ENCODE measurements at places on chromosomes 3 and 15.

- no peak for DNase-seq
Measured at GRCh38 chr3:196981657-196982056, 13.0 kb upstream of the PIGZ start.

- peak; percentile 5 for DNase-seq
Measured at GRCh38 chr3:95705786-95706418, 1108.5 kb upstream of the EPHA6 start.

DNA sequence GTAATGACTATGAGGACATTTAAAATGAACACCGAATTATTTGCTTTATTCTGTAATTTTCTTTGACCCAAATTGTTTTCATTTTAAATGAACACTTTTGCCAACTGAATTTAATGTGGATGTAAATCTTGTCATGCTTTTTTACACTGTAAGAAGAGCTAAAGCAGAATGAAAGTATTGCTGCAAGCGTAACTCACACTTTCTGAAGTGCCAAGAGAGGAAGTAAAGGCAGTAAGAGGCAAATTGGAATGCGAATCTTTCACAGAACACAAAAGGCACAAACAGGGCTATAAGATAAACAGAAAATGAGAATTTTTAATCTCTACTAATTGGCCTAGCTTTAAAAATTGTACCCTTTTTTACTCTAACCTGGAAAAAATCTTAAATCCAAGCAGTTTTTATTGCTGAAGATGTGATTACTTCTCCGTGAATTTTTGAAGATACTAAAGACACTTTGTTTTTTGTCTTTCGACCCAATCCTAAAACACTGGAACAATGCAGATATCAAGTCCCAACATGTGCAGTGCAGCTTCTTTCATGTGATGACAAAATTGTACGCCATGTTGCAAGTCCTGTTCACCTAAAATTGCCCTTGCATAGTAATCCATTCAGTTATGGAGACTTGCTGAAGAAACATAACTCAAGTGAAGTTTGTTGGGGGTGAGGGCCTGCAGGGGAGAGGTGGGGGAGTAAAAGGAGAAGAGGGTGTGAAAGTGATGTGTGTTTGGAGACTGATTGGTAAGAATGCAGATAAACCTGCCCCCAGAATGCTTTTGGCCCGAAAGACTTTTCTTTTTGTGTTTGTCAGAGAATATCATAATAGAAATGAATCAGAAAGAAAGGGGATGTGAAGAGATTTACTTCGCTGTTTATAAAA lies 1.4 kb downstream of the ARID3B start:
- DNase-seq = no peak

DNA sequence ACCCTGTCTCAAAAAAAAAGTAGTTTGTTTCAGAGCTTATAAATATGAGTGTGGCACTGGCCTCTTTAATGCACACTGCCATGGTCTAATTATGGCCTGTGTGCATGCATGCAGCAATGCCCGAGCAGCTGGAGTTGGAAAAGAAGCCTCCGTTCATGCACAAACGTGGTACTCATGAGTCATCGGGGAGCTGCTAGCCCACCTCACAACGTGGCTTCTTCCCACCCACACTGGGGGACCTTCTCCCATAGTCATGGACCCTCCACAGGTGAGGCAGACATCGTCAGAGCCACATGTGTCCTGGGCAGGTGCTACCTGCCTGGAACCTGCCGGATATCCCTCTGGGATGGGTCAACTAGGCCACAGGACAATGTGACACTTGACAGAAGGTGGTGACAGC lies 66.7 kb downstream of the ATP10A start:
- DNase-seq = no peak

DNA sequence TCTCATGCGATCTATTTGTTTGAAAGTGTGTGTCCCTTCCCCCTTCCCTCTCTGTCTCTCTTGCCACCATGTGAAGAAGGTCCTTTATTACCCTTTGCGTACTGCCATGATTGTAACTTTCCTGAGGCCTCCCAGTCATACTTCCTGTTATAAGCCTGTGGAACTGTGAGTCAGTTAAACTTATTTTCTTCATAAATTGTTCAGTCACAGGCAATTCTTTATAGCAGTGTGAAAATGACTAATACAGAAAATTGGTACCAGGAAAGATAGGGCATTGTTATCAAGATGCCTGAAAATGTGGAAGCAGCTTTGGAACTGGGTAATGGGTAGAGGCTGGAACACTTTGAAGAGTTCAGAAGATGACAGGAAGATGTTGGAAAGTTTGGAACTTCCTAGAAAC lies 743.7 kb upstream of the NECTIN3 start:
- DNase-seq = no peak

DNA sequence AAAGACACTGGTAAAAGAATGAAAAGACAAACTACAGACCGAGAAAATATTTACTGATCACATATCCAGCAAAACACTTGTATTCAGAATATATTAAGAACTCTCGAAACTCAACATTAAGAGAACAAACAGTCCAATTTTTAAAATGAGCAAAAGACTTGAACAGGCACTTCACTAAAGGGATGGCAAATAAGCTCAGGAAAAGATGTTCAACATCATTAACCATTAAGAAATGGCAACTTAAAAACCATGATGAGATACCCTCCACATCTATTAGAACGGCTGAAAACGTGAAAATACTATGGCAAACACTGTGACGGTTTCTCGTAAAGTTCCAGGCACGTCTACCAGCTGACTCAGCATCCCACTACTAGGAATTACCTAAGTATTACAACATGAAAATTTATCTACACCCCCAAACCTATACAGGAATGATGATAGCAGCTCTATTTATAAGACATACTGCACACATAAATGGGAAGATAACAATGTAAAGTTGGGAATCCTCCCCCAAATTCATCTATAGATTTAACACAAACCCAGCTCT lies 86.1 kb upstream of the PROK2 start:
- DNase-seq = no peak

DNA sequence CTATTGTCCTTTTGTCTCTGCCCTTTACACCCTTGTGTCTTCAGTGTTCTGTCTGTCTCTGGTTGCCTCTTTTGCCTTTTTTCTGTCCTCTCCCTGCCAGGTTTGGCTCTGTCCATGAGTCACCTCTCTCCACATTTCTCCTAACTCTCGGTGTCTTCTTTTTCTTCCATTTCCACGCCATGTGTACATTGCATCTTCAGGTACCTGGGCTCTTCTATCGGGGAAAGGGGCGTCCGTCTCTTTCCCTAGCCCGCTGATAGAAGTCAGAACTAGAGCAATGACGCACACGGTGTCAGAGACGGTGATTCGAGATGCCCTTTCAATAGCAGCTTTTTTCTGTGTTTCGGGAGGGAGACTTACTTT lies 641 bp downstream of the OPA1 start:
- peak; percentile 57 for DNase-seq

DNA sequence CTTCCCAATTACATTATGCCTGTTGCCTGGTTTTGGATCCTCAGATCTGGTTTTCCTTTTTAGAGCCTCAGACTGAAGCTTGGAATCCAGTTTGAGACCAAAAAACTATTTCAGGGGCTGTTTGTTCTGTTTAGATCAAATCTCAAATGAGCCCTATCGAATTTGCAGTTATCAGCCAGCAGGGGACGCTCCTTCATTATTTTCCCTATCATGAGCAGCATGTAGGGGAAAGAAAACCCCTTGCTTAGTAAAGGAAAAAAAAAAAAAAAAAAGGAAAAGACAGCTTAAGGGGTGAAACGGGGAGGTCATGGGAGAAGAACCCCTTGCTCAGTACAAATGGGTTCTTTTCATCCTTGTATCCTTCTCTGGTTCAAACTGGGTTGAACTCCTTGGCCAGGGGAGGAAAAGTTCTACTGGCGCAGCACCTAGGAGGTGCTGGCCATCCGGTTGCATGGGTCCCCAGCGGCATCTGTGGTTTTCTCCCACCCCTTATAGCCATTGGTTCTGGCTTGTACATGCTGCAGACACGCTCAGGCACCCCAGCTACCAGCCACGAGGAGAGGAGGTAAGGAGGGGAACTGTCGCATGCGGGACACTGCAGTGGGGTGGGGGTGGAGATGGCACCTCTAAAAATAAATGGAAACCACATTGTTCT lies 1375.1 kb upstream of the ALCAM start:
- no peak for DNase-seq

DNA sequence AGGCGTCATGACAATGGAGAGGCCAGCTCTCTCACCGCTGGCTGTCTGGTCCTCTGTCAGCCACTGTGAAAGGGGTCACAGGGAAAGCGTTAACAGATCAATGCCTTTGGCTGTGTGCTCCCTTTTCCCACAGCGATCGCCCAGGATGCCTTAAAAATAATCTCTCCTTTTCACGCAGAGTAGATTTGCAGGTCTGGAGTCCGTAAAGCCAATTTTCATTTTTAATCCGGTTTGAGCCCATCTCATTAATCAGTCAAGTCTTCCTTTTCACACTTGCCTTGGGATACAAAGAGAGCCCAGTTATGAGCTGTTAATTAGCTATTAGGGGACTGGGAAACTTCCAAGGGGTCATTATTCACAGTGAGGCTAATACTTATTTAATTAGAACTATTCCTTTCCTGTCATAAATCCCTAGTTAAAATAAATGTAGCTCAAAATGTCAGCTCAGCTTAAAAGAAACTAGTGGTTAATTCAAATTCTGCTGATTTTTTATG lies 104.3 kb upstream of the RASGRP1 start:
- no peak for DNase-seq

- DNase-seq = no peak
Measured at GRCh38 chr15:71109905-71110304, 5.4 kb upstream of the THSD4 start.

DNA sequence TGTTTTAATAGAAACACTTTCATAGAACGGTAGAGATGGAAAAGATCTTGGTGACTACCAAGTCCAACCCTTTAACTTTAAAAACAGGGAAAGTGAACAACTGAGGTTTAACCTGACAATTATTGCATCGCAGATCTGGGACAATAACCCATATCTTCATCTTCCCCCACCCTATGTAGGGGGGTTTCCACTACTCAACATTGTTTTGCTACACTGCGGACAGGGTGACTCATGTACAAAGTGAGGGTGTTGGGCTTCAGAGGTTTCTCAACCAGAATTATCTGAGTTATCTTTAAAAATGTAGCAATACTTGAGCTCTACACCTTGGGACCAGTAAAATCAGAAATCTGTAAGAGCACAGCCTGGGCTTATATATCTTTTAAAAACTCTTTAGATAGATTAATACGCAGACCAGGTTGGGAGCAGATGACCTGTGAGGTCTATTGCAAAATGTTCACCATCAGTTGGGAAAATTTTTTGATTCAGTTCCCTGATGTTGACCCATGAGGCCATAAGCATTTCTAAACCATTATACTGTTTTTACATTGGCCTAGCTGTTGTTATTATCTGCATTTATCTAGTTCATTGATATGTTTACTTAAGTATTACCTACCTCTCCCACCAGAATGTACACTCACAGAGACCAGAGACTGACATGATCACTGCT lies 103.6 kb upstream of the ICE2 start:
- no peak for DNase-seq

DNA sequence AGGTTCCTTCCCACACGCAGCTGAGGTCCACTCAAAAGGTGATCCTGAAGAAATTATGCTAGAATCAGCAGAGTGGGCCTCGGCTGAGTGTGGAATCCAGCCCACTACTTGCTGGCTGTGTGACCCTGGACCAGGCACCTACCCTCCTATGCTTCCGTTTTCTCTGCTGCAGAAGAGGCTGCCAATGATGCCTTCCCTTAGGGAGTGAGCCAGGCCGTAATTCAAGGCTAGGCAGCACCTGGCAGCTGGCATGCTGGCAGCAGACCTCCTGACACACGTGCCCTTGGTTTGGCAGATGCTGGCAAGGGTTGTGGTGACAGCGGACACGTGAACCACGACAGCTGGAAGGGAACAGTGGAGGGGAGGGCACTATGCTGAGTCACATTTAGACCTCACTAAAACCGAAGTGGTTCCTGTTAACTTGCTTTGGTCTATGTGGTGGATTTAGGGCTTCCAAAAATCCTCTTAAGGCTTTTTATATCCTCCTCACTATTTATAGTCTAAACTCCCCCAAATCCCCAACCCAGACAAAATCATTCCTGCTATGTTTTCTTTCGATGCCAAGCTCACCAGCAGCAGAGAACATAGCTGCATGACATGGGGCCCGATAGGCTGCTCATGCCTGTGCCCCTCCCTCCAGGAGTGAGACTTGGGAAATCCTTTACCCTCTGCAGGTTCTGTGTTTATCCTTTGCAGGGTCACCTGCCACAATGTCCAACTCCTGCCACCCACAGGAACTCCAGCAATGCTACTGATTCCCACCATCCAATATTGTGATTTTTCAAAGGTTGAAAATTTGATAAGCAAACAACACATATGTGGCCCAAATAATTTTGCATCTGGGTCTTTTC lies 10.6 kb upstream of the PCSK6 start:
- no peak for DNase-seq

DNA sequence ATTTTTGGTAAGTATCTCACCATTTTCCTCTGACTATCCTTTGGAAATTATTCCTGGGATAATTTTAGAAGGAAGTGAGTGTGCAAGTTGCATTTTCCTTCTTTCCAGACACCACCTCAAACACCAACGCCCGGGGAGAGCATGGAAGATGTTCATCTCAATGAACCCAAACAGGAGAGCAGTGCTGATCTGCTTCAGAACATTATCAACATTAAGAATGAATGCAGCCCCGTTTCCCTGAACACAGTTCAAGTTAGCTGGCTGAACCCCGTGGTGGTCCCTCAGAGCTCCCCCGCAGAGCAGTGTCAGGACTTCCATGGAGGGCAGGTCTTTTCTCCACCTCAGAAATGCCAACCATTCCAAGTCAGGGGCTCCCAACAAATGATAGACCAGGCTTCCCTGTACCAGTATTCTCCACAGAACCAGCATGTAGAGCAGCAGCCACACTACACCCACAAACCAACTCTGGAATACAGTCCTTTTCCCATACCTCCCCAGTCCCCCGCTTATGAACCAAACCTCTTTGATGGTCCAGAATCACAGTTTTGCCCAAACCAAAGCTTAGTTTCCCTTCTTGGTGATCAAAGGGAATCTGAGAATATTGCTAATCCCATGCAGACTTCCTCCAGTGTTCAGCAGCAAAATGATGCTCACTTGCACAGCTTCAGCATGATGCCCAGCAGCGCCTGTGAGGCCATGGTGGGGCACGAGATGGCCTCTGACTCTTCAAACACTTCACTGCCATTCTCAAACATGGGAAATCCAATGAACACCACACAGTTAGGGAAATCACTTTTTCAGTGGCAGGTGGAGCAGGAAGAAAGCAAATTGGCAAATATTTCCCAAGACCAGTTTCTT lies 3.9 kb downstream of the NFKBIZ start:
- no peak for DNase-seq

DNA sequence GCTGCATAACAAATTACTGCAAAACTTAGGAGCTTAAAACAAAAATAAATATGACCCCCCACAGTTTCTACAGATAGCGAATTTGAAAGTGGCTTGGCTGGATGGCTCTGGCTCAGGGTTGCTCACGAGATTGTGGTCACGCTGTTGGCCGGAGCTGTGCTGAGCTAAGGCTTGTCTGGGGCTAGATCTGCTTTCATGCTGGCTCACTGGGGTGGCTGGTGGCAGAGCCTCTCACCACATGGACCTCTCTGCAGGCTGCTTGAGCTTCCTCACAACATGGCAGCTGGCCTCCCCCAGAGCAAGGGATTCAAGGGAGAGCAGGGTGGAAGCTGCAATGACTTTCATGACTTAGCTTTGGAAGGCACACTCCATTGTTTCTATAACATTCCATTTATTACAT lies 354.1 kb downstream of the SHQ1 start:
- no peak for DNase-seq

- DNase-seq = peak; percentile 3
Measured at GRCh38 chr3:111012388-111013248, 59.0 kb upstream of the NECTIN3 start.

GRCh38 chr3:75906555-75907112 lies 121.3 kb upstream of the ZNF717 start:
- no peak for DNase-seq
